ENCODE measurements at places on chromosomes 7 and 10. TPM values are rescaled to one million over a fixed set of nuclear protein-coding genes. Genes with fewer than 3 reads are reported as not detected.

Gene PLEKHS1
- polyA plus RNA-seq: 4.2 TPM

DNA sequence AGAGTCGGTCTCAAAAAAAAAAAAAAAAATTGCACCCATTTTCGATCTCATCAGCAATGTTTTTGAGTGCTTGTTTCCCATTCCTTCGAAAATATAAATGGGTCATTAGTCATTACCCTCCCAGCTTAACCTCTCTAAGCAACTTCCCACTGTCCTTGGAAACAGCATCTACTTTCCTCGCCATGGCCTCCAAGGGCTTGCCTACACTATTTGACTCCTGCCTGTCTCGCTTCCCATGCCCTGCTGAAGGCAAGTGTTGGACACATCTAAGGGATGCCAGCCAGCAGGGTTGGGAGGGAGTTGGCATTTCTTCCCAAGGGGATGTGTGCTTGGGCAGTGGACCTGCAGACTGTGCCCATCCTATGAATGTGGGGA is 12.7 kb upstream of the RHBDD2 start:
- no peak for DNase-seq

- DNase-seq: no peak
These were observed 51.7 kb downstream of the MAPK8 start for GRCh38 chr10:48358162-48358561.

DNA sequence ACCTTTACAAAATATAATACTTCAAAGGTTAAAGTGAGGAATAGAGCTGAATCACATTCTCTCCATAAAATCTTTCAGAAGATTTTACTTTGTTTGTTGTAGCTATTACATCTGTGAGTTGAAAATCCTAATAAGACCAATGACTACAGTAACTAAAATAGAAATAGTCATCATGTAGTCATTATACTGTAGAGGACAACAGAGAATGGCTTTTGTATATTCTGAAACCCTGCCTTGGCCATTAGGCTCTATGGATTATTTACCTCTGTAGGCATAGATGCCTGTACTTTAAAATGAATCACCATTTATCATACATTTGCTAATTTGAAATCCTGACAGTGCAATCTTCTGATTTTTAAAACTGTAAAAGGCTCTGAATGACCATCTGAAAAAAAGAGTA is 923.0 kb downstream of the REEP3 start:
- no peak for DNase-seq

Gene NXPH1
- polyA plus RNA-seq: not detected

GRCh38 chr7:158302274-158303070 is 285.2 kb downstream of the PTPRN2 start:
- DNase-seq: no peak

DNA sequence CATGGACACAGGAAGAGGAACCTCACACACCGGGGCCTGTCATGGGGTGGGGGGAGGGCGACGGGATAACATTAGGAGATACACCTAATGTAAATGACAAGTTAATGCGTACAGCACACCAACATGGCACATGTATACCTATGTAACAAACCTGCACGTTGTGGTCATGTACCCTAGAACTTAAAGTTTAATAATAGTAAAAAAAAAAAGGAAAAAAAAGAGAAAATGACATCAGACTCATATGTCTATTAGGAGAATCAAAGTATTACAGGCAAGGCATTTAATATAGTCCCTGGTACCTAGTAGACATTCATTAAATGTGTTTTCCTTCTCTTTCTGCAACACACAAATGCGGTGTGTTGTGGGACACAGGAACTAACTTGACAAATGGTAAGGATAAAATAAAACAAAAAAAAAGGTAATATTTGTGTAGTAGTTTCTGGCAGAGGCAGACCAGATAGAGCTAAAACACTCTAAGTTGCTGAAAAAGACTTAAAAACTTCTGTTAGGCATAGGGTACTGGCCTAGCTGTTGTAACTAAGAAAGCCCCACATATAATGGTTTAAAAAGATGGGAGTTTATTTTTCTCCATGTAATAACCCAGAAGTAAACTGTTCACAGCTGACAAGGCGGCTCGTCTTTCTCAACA is 68.8 kb downstream of the NAMPT start:
- no peak for DNase-seq

Gene OR13A1
- 0.28 TPM for polyA plus RNA-seq

DNA sequence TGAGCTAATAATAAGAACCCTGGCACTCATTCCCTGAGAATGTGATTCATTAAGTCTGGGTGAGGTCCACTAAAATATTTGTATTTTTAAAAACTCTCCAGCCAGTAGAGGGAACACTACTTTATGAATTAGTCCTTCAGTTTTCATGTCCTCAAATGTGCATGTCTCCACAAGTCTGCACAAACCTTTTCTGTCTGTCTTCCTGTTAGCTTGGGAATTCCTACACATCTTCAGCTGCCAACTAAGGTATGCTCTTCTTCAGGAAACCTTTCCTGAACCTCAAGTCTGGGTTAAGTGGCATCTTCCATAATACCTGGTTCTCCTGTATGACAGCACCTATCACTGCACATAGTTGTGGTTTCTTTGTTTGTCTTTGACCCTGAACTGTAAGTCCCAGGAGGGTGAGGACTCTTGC is 119.6 kb upstream of the MKX start:
- no peak for DNase-seq

GRCh38 chr10:26441491-26442214 is 3.5 kb downstream of the APBB1IP start:
- no peak for DNase-seq

Gene PLEKHA1
- polyA plus RNA-seq: 23.0 TPM

DNA sequence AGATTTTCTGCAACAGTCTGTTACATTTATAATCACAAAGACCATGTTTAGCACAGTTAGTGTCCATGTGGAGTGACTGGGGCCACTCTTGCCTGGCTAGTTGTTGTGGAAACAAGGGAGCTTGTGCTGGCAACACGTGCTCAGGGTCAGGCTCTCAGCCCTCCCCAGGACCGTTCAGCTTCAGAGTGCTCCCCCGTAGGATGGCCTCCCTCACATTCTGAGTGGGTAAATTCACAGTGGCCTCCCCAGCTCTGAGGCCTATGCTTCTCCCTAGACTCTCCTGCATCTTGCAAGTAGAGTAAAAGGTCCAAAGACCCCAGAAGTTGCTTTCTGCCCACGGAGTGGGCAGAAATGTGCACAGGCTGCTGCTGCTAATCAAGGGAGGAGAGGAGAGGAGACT is 122.3 kb downstream of the ADCY1 start:
- DNase-seq: no peak

DNA sequence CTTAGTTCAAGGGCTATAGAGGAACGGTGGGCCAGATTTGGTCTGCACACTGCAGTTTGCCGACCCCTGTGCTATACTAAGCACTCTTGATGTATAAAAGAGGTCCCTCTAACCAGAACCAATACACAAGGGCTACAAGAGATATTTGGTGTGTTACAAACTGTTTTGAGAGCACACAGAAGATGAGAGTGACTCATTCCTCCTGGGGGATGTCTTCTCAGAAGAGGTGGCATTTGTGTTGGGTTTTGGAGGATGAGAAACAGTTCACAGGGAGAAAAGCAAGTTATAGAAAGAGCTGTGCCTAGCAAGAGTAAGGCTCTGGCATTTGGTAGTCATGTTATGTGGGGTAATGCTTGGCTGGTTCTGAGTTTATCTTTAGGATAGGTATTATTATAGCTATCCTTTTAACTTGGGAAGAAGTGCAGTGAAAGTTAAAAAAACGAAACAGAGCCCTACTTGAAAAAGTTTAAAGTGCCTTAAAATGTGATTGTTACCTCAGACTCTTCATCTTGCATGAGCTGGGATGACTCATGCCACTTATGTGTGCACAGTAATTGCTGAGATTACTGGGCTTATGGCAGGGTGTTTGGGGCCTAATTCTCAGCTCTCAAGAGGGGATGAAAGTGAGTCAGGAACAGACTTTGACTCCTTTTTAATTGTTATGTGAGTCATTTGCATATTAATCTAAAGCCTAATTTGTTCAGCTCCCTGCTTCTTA is 160.4 kb downstream of the KIF20B start:
- no peak for DNase-seq

Gene FRMPD2
- 1.8 TPM for polyA plus RNA-seq

DNA sequence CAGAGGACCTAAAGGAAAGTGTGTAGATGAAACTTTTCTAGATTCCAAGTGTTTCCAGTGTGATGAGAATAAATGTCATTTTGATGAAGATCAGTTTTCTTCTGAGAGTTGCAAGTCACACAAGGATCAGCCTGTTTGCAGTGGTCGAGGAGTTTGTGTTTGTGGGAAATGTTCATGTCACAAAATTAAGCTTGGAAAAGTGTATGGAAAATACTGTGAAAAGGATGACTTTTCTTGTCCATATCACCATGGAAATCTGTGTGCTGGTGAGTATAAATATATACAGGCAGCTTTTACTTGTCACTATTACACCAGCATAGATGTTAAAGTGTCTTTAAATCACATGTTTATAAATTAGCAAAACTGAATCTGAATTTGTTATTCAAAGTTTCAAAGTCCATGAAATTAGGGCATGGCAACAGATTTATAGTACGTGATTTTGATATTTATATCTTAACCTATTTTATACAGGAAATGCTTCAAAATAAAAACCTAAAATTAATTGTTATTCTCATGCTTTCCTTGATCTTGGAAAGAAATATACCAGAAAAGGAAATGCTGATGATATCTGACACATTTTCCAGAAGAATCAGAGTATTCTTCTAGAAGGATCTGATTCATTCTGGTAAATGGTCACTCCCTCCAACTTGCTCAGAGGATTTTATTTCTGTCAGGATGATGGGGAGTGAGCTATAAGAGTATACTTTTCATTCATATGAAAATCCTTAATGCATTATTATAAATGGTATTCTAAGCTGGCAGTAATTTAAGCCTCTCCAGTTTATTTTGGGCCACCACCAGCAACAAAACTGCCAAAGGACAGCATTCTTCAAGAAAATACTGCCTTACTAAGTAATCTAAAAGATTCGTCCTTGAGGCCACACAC is 71.4 kb downstream of the ITGB8 start:
- DNase-seq: no peak

- DNase-seq: peak; percentile 60
These were observed 682 bp upstream of the RGS10 start for GRCh38 chr10:119542988-119543813.

DNA sequence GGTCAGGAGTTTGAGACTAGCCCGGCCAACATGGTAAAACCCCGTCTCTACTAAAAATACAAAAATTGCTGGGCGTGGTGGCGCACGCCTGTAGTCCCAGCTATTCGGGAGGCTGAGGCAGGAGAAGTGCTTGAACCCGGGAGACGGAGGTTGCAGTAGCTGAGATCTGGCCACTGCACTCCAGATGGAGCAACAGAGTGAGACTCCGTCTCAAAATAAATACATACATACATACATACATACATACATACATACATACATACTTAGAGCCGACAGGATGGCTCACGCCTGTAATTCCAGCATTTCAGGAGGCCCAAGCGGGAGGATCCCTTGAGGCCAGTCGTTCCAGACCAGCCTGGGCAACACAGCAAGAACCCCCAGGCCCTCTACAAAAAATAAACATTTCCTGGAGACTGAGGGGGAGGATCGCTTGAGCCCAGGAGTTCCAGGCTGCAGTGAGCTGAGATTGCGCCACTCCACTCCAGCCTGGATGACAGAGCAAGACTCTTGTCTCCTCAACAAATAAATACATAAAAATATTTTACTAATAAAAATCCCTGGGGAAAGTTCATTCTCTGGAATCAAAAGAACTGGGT is 90.9 kb upstream of the TNRC18 start:
- no peak for DNase-seq

DNA sequence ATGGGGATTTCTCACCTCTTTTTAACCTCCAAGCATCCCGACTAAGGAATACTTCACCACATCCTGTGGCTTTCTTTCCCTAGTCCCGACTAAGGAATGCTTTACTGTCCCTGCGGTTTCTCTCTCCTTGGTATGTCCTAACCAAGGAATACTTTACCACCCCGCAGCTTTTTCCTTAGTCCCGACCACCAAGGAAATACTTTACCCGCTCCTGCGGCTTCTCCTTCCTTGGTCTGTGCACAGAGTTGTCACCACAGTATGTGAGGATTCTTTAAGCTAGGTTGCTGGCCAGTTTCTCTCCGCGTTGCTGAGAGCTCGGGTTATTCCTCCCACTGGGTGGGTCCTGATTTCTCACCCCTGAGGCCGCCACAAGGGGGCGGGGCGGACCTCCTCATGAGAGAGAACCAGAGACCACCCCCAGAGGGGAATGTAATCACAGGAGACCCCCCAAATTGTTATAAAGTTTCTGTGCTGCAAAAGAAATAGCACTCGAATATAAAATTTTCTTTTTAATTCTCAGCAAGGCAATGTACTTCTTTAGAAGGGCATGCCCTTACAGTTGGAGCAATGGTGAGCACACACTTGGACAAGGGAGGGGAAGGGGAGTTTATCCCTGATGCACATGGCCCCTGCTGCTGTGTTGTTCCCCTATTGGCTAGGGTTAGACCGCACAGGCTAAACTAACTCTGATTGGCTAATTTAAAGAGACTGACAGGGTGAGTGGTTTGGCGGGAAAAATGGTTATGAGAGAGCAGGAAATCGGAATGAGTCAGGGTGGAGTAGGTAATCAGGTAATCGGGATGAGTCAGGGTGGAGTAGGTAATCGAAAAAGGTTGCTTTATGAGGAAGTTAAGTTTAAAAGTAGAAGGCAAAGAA is 12.8 kb downstream of the SUGCT start:
- no peak for DNase-seq

DNA sequence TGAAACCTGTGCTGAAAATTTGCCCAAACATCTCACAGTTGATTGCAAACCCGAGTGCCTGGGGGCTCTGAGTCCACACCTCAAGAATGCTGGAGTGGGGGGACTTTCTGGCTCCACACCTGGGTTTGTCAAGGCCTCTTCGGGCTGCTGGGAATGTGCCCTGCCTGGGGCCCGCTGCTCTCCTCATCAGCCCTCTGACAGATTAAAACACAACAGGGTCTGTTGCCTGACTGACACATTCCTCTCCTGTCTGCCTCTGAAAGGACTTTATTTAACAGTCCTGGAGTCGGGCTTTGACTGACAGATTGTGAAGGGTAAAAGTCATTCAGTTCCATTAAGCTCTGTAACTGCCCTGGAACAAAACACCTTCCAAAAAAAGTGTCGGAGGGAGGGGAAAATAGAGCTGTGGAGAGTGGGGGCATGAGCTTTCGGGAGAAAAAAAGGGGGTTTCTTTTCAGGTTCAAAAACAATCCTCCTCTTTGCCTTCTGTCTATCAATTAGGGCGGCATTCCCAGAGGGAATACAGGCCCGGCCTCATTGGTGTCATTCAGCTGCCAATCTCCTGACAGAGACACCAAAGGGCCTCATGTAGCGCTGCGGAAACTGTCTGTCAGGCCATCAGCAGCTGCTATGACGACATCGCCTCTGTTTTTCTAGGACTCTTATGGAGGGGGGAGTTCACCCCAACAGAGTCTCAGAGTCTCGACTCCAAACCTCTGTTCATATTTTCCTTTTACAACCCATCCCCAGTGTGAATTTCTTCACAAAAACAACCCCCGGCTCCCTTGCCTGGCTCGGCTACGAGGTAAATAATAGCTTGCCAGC is 398.8 kb upstream of the NFE2L3 start:
- DNase-seq: peak; percentile 44

GRCh38 chr7:87875151-87876039 is 765 bp downstream of the SLC25A40 start:
- peak; percentile 26 for DNase-seq

GRCh38 chr10:55858730-55859129 is 502.3 kb downstream of the ZWINT start:
- no peak for DNase-seq
